ENCODE measurements at places on chromosomes 5 and 9.

DNA sequence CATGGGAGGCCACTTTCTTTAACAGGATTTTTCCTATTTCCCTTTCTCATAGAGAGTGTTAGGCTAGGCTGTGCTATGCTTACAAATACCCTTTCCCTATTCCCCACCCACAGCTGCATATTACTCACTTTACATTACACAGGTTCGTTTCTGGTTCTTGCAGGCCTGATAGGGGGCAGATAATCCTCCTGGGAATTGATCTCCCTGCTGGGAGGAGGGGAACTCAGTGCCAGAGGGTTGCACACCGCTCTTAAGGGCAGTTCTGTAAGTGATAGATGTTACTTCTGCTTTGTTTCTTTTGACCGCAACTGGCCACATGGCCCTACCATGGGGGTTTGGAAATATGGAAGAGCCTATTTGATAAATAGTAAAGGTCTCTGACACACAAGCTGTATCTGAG is 54.0 kb upstream of the NTRK2 start:
- no peak for DNase-seq

- DNase-seq, result peak; percentile 67
Measured at GRCh38 chr5:78586251-78586650, 62.3 kb downstream of the LHFPL2 start.

GRCh38 chr5:9419794-9420193 is 126.1 kb downstream of the SEMA5A start:
- no peak for DNase-seq

- DNase-seq, result peak; percentile 80
Measured at GRCh38 chr9:34633851-34634550, 3.6 kb downstream of the SIGMAR1 start.

DNA sequence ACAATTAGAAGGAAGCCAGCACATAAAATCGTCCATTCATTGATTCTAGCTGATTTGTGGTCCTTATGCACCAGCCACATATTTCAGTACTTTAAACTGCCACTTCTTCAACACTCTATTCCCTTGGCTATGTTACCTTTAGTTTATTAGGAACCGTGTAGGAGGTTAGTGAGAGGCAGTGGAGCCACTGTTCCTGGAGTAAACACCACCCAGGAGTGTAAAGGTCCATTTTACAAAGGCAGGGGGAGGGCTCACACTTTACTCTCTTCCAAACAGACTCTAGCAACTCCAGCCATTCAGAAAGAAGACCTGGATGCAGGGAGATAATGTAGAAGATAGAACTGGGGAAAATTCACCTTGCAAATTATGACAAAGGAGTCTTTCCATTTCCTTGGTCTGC is 170.2 kb upstream of the RPS23 start:
- DNase-seq, result no peak

DNA sequence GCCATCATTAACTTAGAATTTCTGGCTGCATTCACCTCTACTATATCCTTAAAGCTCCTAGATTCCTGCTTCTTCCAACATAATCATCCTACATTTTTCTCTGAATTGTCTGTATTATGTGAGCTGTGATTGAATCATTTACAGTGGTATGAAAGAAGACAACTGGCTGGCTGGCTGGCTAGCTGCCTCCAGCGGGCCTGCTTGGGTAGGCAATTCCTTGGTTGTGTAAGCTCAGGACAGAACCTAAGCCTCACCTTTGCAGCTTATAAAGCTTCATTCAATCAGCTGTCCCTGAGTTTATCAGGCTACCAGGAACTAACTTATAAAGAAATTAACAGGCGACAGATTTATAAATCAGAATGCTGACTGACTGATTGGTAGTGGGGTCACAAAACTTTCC is 162.7 kb upstream of the NR3C1 start:
- no peak for DNase-seq

DNA sequence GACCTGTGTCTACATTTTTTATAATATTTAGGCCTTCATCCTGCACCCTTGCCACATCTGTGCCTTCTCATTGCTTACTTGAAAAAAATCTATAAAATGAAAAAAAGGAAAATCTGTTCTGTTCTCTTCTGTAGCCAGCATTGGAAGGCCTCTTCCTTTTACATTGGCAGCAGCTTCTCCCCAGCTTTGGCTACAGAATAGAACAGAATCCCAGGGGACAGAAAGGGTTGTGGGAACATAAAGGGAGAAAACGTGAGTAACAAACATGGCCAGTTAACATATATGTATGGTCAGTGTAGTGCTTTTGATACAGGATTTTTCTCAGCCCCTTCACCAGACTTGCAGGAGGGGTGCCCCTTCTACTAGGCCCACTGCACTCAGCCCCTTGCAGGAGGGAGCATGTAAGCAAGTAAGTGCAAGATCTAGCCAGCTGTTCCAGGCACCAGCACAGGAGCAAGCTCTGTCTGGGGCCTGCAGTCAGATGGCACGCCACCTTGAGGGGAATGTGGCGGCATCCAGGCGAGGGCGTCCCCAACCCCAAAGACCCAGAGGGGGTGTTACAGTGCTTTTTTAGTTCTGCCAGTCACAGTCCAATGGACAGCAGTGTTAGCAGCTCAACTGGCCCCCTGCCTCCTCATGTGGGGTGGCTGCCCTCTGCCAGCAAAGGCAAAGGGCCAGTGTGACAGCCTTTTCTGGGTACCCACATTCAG is 330.5 kb upstream of the ZNF462 start:
- no peak for DNase-seq

GRCh38 chr9:94813379-94813778 is 86.9 kb downstream of the AOPEP start:
- no peak for DNase-seq

GRCh38 chr9:110114859-110115201 is 93.1 kb downstream of the C9orf152 start:
- no peak for DNase-seq

GRCh38 chr9:105205787-105206495 is 38.5 kb upstream of the SLC44A1 start:
- DNase-seq, result no peak

GRCh38 chr9:70480405-70480980 is 66.0 kb upstream of the KLF9 start:
- DNase-seq, result no peak

DNA sequence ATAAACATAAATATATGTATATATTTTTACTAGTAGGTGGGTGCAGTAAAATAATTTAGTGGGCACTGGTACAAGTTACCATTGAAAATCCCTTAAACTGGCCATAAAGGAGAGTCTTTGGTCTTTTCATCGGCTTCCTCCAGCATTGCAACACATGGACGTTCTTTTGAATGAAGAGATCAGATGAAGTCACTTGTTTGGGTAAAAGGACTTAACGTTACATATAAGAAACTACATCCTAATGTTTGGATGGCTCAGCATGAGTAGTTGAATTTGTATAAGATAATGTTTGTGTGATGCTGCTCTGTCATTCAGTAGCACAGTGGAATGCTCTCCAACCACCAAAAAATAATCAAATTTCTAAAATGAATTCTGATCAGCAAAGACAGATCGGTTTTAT is 31.6 kb downstream of the AFAP1L1 start:
- DNase-seq, result no peak

- no peak for DNase-seq
Measured at GRCh38 chr9:137107312-137107921, 7.1 kb downstream of the DPP7 start.

DNA sequence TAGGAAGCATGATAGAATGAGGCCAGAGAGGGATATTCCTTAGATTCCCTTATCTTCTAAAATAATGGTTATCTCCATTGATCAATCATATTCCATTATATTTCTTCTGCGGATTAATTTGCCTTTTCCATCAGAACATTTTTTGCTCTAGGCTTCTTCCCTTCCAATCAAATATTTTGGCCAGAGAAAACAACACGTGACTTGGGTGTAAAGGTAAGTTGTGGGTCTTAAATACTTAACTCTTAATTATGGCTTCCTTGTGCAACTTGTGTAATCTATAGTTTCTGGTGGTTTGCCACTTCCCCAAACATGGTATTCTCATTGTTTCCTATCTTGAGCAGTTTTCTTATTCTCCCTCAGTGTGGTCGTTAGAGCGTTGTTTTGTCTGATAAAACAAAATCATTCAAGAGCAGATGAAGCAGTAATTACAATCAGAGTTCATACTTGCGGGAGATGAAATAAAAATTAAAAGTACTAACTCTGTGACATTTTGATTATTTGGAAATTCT is 889.3 kb downstream of the MAT2B start:
- DNase-seq, result no peak

DNA sequence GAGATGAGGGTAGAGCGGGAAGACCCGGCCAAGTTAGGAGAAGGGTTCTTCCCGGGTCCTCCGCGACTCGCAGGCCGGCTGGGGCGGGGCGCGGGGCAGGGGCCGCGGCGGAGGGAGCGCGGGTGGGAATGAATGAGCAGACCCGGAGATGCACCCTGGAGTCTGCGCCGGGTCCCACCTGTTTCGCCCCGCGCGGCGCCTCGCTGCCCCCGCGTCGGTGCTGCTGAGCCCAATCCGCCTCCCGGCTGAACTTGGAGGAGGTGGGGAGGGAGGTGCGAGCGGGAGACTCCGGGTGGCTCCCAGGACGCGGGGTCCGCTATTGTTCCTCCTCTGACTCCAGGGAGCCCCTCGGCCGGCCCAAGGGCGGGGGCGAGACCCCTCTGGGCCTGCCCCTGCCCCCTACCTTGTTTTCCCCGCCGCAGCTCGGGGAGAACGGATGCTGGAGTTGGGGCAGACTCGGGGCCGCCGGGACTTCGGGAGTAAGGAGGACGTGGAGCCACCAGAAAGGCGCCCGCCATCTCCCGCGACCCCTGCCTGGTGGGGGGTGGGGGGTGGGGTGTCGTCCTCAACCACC is 659 bp downstream of the RAI14 start:
- DNase-seq, result no peak

- DNase-seq, result no peak
Measured at GRCh38 chr9:114511978-114512874, 7.0 kb upstream of the WHRN start.

GRCh38 chr5:172035049-172035448 is 28.6 kb upstream of the FBXW11 start:
- no peak for DNase-seq

GRCh38 chr9:34045903-34046302 is 2.8 kb downstream of the UBAP2 start:
- DNase-seq, result no peak

- no peak for DNase-seq
Measured at GRCh38 chr5:14467886-14468285, 113.7 kb upstream of the OTULINL start.

GRCh38 chr9:121721770-121722169 is 70.3 kb downstream of the DAB2IP start:
- no peak for DNase-seq

DNA sequence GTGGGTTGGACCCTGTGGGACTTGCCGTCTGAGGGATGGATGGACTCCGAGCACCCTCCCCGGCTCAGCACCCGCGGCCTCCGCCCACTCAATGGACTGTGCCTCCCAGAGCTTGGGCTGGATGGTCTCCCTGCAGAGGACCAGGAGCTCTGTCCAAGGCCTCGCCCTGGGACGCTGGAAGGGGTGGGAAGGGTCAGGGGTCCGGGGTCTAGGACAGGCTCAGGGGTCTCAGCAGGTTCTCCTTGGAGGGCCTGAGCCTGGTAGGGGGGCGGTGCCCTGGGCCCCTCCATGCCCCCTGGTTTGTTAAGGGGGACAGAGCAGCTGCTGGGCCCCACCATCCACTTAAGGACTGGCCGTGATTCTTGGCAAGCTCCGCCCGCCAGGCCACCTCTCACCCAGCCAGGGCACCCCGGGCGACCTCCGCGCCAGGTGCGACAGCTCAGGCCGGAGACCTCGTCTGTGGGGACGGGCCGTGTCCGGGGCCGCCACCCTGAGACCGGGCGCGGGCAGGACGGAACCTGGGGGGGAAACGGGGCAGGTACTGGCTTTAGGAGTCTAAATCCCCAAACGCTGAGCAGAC is 29.2 kb downstream of the EXOC3 start:
- DNase-seq, result no peak

DNA sequence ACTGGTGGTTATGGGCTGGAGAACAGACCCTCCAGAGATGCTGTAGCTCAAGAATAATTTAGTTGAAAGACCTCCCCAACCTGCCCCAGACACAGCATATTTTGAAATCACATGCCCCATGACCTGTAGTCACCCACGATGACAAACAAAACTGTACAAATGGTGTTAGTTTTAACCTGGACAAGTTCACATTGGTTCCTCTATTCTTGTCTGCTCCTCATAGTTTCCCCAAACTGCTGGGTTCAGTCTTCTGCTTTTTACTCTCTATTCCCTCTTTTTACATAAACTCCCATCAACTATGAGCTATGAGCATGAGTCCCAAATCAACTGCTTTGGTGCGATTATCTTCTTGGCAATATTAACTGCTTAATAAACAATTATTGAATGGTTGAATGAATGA is 365.3 kb upstream of the CLINT1 start:
- DNase-seq, result no peak

DNA sequence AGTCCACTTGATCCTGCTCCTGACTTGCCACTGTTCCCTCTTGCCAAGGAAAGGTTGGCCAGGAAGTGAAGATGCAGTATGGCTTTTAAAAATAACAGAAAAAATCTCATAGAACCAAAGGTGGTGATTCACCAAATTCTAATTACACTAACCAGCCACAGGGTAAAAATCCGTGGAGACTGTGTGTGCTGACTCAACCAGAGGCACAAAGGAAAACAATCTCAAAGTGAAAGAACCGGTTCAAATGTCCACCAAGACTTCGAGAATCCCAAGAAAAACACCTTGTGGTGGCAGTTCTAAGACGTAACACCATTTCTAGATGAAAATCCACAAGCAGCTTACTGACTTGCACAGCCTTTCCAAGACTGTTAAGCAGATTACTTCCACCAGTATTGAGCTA is 279.1 kb downstream of the TLE1 start:
- DNase-seq, result no peak
